Aorta (tissue), 5 donors: ENCODE measurements at places on chromosomes 7 and 10. TPM values are rescaled to one million over a fixed set of nuclear protein-coding genes. Genes with fewer than 3 reads are reported as not detected.
A peak's percentile ranks its signal among the peaks of the same experiment; 100 is the strongest.

DNA sequence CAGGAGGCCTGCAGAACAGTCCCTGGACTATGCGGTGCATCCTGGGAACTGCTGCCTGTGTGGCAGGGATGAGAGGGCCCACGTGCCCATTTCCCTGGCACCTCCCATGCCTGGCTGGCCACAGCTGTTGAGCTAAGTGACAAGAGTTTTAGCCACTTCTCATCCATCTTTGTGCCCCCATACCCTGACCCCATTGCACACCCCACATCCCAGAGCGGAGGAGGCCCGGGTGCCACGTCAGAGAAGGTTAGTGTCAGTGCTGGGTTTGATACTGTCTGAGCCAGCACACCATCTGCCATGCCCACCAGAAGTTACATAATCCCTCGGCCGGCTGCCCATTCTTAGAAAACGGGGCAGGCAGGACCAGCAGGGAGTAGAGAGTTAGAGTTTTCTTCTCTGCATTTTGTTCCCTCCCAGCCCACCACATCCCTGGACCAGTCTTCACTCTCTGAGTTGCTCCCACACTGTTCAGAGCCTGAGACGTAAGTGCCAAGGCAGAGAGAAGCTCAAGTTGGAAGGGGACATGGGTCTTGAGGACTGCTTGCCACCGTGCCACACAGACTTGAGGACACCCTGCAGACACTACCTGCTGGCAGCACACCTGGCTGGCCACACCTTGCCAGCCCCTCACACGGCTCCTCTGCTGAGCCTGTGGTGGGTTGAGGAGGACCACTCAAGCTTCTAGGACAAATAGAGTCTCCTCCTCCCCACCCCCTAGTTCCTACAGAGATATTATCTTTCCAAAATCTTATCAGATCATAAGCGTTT is 13.1 kb downstream of the UNC5B start:
- DNase-seq = no peak

- DNase-seq = no peak
Measured at GRCh38 chr7:562374-562675, 42.7 kb upstream of the PDGFA start.

- no peak for DNase-seq
Measured at GRCh38 chr7:33143996-33144718, 14.8 kb downstream of the BBS9 start.

GRCh38 chr10:70940834-70941568 is 52.6 kb upstream of the PCBD1 start:
- no peak for DNase-seq

GRCh38 chr10:127345231-127345965 is 149.0 kb upstream of the INSYN2A start:
- DNase-seq = no peak

- no peak for DNase-seq
Measured at GRCh38 chr10:15571575-15571974, 148.1 kb downstream of the ITGA8 start.

DNA sequence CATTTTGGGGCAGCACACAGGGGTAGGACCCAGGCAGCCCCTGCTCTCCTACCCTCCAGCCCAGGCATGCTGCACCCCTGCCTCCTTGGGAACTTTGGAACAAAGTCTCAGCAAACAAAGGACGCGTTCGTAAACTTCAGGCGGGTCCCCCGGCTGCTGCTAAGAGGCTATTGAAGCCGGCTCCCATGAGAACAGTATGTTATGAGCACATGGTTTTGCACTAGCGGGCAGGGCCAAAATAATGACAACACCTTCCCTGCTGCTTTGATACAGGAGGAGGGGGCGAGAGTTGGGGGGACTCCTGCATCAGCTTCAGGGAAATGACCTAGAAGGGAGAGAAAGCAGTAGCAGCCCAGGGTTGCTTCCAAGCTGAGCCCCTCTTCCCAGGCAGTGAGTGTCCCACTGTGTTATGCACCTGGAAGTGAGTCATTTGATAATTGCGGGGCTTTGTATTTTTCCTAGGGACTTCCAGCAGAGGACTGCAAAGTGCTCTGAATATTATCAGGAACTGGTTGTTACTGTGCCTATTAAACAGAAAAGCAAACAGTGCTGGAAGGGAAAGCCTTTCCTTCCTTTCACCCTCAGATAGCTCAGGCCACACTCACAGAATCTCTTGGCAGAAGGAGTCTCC is 6.9 kb downstream of the ITPRIP start:
- DNase-seq = no peak

ZNF655 gene
- total RNA-seq = 93.1 TPM

GRCh38 chr10:75408911-75409885 is 7.6 kb upstream of the ZNF503 start:
- DNase-seq = peak; percentile 91

DNA sequence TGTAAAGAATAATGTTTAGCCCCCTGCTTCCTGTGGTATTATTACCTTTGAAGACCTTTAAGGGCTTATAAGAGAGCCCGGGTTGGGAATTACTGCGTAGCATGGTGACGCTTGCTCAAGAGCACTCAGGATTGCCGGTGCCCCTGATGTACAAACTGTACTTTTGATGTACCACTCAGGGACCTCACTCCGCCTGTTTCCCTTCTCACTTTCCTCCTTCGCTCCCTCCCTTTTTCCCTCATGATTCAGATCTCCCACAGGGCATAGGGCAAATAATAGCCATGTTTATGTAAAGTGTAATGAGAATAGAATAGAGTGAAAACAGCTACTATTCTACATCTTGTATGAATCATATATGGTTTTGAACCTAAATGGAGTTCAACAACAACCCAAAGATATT is 77.8 kb upstream of the PDCD4 start:
- DNase-seq = no peak

TRIM4 gene
- 33.4 TPM for total RNA-seq

- DNase-seq = no peak
Measured at GRCh38 chr7:115070311-115070710, 148.4 kb downstream of the MDFIC start.

- no peak for DNase-seq
Measured at GRCh38 chr10:71218046-71218650, 5.8 kb downstream of the UNC5B start.

GRCh38 chr10:17915181-17915580 is 36.5 kb upstream of the SLC39A12 start:
- no peak for DNase-seq

FRMD4A gene
- total RNA-seq = 55.9 TPM

ZPBP gene
- not detected for total RNA-seq
